ENCODE measurements at places on chromosomes 16 and 17.

GRCh38 chr17:37344519-37344918, 31.3 kb upstream of the C17orf78 start:
- DNase-seq = no peak

DNA sequence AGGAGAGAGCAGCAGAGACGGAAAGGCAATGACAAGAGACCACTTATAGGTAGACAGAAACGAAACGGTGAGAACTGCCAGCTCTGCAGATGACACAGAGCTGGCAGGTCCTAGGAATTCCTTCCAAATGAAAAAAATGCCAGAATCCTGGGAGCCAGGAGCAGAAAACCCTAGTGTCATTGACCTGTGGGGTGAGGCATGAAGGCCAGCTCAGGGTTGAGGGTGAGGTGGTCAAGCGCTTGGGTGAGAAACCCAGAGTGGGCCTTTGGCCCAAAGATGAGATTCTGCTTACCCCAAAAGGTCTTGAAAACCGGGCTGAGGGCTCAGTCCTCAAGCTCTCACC, 9.2 kb downstream of the HIC1 start:
- DNase-seq = no peak

DNA sequence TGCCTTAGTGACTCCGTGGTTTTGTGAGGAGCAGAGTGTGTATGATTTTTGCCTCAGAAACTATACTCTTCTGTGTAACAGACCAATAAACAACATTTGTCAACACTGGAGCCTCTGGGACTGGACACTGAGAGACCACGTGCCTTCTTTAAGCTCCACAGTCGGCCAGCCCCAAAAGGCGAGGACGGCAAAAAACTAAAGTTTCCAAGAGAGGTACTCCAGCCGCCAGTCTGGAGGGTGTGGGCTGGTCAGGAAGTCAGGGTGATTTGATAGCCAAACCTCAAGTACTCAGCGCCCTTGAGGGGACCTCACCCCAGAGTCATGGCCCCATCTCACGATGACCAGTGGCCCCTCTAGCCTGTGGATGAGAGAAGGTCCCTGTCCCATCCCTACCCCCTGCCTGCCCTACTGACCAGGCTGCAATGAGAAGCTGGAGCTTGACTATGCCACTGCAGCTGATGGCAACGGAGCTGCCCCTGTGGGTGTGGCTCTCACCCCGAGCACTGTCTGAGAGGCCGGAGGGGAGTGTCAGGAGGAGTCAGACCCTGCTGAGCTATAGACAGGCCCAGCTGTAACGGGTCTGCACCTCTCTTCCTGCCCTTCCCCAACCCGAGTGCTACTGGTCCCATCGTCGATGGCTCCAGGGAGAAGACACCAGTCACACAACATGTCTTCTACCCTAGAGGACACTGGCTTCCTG, 19.8 kb downstream of the MNT start:
- DNase-seq = no peak

DNA sequence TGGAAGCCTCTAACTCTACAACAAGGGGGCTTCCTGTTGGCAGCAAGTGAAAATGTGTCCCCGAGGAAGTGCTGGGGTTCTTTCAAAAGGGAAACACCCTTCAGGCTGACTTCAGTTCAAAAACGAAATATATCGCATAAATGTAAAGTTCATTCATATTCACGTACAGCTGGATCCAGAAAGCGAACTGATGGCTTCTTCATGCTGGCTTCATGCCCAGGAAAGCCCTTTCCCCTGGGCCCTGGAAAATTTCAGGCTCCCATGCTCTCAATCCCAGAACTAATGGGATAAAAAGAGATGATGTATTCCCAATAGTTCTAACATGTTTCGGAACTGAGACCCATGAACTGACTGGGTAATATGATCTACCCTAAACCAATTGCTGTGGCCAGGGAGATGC, 104.7 kb upstream of the CDH13 start:
- DNase-seq = no peak

DNA sequence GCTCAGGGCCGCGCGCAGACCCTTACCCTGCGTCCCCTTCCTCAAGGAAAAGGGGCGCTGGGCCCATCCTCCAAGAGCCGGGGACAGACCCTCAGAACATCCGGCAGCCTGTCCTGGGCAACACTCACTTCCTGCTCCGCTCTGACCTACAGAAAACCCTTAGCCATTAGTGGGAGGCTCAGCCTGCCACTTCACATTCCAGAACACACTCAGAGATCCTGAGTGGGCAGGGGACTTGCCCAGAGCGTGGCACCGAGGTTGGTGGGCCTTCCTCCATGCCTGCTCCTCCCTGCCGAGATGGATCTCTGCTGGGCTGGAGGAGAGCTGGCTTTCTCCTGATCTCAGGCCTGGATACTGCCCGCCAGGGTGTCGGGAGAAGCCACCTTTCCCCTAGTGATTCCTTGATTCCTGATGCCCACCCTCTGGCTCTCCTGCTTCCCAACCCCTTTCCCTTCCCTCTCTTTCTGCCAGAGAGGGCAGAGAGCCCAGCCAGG, 1.5 kb downstream of the SCARF1 start:
- DNase-seq = no peak

DNA sequence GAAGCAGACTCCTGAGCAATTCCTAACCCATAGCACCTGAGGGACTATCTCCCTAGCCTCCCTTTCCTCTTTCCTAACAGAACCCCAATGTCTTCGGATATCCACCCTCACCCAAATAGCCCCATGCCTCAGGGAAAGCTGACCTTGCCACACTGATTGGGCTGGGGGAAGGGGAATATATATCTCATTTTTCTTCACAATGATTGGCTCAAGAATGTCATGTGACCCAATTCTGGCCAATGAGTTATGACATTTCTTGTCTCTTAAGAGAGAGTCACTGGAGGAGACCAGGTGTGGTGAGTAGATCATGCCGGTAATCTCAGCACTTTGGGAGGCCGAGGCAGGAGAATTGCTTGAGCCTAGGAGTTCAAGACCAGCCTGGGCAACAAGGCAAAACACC, 71.9 kb upstream of the NLK start:
- DNase-seq = no peak

DNA sequence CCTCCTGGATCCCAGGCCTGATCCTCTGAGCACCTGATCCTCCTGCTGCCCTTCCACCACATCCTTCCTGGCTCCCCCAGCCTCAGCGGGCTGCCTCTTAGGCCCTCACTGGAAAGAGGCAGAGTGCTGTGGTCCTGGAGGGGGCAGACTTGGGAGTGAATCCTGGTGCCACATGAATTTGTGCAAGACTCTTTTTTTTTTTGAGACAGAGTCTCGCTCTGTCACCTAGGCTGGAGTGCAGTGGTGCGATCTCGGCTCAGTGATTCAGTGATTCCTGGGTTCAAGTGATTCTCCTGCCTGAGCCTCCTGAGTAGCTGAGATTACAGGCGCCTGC, 3.1 kb downstream of the GHDC start:
- no peak for DNase-seq

DNA sequence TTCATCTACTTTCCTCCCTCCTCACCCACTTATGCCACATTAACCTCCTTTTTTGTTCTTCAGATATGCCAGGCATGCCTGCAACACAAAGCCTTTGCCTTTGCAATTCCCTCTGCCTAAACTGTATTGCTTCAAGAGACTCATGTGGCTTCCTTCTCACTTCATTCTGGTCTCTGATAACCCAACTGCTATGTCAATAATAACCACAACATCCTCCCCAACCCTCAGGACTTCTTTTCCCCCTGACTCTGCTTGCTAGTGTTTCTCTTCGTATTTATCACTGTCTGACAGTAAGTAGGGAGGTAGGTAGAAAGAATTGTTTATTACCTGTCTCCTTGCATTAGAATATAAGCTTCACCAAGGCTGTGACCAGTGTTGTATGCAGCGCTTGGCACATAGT, 22.4 kb downstream of the RBL2 start:
- no peak for DNase-seq

GRCh38 chr16:27330542-27330941, 16.8 kb downstream of the IL4R start:
- no peak for DNase-seq

GRCh38 chr16:60077861-60078260, 1343.7 kb upstream of the GOT2 start:
- no peak for DNase-seq

GRCh38 chr17:27538156-27538955, 82.1 kb downstream of the KSR1 start:
- no peak for DNase-seq

DNA sequence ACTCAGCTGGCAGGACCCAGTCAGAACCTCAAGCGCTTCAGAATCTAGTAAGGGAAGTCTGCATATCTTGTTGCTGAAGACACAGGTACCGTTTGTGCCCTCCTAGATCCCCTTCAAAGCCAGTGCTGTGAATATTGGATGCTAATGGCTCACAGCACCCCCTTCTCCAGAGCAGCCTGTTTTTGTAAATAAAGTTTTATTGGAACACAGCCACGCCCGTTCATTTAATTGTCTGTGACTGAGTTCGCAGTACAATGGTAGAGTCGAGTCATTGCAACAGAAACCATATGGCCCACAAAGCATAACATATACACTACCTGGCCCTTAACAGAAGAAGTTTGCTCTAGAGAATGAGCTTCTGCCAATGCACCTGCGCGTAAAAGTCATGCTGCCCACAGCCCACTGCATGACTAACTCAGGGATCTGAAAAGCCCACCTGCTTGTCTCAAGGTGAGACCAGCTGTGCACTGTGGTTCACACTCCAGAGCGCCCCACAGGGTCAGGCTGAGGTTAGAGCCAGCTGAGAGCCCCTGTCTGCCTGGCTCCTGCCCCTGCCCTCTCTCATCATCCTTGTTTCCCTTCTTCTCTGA, 48.8 kb downstream of the AIPL1 start:
- DNase-seq = no peak

DNA sequence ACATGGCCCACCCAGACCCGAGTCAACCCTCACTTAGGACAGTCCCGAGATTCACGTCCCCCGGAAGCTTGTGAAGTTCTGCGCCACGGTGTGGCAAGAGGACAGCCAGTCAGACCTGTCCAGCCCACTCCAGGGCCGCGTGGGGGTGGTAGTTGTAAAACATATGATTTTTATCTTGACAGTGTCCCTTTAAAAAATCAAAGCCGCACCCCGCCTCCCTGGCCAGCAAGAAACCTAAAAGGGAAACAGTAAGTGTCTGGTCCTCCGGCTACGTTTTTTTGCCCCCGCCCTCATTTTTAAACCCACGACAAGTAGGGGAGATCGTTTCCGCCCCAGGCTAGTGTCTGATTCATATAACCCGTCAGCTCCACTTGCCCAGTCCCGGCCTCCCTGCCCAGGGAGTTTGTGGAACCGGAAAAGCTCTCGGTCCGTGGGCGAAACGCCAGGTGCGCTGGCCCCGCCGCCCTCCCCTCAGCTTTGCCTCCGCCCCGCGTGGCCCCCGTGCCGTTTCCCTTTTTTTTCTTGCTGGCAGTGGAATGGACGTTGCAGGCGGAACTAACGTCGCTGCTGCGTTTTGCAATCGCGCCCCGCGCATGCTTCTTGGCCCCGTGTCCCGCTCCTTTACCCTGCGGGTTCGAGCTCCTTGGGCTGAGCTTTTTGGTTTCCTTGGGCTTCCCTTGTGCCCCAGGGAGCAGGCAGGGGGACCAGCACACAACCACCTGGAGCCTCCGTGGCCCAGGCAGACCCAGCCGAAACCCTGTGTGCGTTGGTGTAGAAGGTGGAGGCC, 13.3 kb upstream of the NUDT16L1 start:
- DNase-seq = no peak

DNA sequence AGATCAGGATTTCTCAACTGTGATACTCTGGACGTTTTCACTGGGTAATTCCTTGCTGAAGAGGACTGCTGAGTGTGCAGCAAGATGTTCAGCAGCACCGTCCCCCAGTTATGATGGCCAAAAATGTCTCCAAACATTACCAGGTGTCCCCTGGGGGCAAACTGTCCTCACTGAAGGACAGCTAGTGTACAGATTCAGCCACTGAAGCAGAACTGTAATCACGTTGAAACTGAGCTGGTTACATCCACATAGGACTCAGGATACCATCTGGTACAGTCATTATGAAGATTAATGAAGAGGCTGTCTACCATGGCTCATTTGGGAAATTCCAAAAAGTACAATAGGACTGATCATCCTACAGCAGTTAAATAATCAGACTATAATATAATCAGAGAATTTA, 43.3 kb upstream of the GINS3 start:
- no peak for DNase-seq

DNA sequence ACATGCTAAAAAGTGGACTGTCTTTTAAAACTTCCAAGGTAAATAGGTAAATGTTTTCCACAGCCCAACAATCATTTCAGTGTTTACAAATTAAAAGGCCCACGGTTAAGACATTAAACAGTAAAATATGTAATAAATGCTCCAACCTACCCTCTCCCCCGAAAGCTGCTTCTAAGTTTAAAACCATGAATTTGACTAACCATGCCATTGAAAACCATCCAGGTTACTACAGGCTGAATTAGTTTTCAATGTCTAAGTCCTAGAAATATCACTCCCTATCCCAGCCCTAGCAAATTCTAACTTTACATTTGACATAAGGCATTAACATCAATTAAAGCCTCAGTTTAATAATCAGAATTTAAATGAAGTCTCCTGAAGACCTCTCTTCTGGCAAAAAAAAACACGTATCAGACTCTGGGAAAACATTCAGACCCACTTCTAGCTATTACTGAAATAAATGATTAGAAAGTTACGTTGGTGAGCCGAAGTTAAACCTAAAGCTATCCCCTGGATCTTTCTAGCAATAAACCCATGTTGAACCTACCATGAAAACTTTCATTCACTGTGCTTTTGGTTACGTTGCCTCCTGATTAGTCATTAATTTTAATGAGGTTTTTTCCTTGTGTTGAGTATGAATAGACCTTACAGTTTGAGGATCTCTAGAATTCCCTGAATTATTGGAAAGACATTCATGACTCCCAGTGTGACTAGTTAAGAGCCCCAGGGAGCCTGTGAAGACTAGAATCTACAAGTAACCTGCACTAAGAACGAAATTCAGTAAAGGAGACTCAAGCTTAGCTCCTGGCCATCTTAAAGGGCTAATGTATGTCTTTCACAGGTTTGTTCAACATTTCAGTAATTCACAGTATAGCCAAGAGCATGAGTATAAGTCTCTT, 1.7 kb upstream of the POLG2 start:
- DNase-seq = no peak

DNA sequence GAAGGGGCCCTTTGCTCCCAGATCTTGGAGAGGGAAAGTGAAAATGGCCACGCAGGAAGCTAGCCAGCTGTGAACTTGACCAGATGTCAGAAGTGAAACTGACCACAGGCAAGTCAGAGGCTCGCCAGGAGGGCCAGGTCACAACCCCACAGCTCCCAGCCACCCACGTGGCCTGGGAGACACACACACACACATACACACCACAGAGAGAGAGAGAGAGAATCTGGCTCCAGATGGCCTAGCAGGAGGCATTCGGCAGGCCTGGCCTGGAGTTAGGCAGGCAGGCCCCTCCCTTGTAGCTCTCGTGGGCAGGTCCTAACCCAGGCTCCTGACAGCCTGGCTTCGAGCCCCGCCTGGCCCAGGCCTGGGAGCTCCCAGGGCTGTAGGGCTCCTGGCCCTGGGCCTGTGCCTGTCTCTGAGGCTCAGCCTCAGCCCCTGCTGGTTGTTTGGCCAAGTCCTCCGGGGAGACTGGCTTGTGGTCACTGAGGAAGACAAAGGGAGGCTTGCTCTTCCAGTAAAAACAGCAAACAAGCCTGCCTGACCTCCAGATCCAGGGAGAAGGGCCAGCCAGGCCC, 20.2 kb downstream of the NGFR start:
- DNase-seq = no peak

- no peak for DNase-seq
Measured at GRCh38 chr16:23334950-23335349, 32.8 kb downstream of the SCNN1B start.

Data from stimulated activated CD4-positive, alpha-beta T cell treated with anti-CD3 and anti-CD28 coated beads, Interleukin-12 subunit alpha, Interleukin-12 subunit beta, amount 100 ng/mL, for 24 hours (primary cell).